T47D (cell line): ENCODE measurements at places on chromosomes 12 and 14.

GRCh38 chr14:66600416-66600815 lies 92.5 kb downstream of the GPHN start:
- no peak for DNase-seq

- no peak for DNase-seq
These were observed 103.0 kb downstream of the PEBP1 start for GRCh38 chr12:118238888-118239287.

DNA sequence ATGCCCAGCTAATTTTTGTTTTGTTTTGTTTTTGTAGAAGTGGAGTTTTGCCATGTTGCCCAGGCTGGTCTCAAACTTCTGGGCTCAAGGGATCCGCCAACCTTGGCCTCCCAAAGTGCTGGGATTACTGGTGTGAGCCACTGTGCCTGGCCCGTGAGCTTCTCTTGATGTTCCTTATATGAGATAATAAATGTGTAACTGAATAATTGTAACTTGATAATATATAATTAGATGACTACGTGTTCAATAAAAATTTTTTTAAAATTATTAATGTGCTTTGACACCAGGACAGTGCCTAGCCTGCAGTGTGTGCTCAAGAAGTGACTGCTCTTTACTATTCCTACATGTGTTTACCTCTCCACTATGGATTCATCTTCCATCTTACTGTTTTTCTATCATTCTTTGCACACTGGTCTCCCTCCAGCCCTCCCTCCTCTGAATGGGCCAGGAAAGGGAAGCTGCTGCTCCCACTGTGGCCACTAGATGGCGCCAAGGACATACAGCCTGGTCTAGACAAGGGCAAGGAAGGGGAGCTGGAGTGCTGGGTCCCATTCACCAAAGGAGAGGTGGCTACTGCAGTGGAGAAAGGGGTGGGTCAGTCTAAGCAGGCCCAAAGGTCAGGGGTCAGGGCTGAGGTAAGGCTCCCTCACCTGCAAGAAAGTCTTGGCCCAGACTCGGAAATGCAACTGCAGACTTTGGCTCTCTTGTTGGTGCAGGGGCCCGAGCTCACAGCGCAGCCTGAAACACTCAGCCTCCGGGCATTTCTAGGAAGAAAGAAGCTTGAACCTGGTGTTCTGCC lies 14.7 kb upstream of the ZNF385A start:
- peak; percentile 89 for DNase-seq

GRCh38 chr12:96506776-96507175 lies 17.4 kb downstream of the CFAP54 start:
- no peak for DNase-seq

DNA sequence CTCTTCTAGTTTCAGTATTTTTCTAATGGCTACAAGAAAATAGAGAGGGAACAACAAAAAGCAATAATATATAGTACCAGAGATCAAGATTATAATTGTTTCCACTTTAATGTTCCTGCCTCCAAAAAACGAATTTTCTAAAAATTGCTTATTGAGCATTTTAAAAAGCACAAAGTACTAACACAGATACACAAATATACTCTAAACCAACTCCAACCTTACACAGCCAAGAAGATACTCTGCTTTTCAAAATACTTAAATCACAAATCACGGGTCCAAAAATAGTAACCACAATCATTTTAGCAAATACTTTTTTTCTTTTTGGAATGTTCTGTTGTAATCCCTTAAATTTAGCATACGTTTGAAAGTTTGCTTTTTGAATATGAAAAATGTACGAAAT lies 2.0 kb downstream of the YAF2 start:
- no peak for DNase-seq

GRCh38 chr12:110941391-110941790 lies 21.0 kb upstream of the MYL2 start:
- DNase-seq, result no peak

GRCh38 chr12:63888908-63889635 lies 44.6 kb downstream of the SRGAP1 start:
- DNase-seq, result no peak

- DNase-seq, result peak; percentile 9
These were observed 137.3 kb upstream of the RTL1 start for GRCh38 chr14:101040538-101041442.

- DNase-seq, result no peak
These were observed 29.4 kb downstream of the CCER1 start for GRCh38 chr12:90925562-90925961.

DNA sequence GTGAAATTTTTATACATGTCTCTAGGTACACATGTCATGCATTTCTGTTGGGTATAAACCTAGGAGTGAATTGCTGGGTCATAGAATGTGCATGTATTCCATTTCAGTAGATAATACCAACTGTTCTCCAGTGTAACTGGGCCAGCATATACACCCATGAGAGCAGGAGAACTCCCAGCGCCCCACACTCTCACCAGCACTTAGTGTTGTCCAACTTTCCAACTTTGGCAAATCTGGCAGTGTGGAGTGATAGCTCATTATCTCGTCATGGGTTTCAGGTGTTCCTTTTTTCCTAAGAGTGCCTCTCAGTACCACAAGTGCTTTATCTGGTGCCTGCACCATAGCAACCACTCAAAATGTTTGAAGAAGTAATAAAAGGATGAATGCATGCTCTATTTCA lies 40.1 kb downstream of the NGB start:
- no peak for DNase-seq
